Activated CD8-positive, alpha-beta memory T cell treated with anti-CD3 and anti-CD28 coated beads, Interleukin-2, amount 50 U/mL, for 48 hours (primary cell): ENCODE measurements at places on chromosomes 5 and 9.

DNA sequence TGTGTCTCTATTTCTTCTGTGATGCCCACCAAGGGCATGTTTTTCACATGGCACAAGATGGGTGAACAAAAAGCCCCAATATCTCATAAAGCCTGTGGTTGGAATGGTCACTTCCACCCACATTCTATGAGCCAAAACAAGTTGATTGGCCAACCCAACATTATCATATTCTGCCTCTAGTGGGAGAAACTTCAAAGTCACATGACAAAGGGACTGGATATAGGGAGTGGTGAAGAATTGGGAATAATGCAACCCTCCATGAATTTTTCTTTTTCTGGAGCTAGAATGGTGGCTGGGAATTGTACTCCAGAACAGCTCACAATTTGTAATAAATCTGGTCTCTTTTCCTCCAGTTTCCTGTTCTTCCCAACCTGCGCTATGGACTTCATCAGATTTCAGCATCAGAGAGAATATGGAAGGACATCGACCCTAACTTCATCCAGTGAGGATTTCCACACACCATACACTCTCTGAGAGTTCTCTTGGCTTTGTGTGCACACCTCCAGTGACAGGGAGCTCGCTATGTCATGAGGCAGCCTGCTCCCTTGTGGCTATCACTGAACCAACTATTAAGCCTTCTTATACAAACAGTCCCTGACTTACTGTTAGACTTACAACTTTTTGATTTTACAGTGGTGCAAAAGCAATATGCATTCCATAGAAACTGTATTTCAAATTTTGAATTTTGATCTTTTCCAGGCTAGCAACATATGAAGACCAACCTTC lies 12.0 kb upstream of the B4GALT1 start:
- no peak for DNase-seq

DNA sequence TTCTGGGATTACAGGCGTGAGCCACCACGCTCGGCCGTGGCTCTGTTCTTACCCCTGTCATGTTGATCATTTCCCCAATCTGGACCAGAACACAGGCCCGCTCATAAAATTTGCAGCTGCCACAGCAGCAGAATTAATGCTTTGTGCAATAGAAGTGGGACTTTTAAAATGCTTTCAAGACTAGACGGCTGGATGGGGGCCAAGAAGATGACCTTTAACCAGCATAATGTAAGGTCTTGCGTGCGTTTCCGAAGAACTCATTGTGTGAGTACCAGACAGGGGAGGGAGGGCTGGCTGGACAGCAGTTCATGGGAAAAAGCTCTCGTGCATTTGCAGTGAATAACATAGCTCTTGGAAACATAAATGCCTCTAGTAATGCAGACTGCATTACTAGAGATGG lies 3.5 kb upstream of the WDR38 start:
- DNase-seq = no peak

- no peak for DNase-seq
Observed at GRCh38 chr9:75087289-75087823, 599 bp downstream of the NMRK1 start.

DNA sequence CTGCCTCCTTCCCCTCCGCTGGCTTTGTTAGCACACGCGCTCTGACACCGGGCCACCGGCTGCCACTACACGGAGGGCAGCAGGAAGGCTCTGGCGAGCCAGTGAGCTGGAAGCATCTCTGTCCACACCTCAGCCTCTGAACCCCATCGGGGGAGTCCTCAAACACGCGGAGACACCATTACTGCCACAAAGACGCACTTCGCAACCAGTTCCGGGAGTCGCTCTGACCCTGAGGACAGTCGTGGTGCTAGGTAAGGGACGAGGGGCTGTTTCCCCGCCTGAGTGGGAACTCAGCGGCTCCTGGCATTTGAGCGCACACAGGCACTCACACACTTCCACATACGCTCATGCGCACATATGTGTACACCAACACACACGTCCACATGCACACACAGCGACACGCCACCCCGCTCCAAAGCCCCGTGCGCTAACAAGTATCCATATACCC lies 160.0 kb downstream of the C9orf152 start:
- DNase-seq = peak; percentile 73

- DNase-seq = no peak
Observed at GRCh38 chr9:83299571-83299970, 236.6 kb upstream of the RASEF start.

DNA sequence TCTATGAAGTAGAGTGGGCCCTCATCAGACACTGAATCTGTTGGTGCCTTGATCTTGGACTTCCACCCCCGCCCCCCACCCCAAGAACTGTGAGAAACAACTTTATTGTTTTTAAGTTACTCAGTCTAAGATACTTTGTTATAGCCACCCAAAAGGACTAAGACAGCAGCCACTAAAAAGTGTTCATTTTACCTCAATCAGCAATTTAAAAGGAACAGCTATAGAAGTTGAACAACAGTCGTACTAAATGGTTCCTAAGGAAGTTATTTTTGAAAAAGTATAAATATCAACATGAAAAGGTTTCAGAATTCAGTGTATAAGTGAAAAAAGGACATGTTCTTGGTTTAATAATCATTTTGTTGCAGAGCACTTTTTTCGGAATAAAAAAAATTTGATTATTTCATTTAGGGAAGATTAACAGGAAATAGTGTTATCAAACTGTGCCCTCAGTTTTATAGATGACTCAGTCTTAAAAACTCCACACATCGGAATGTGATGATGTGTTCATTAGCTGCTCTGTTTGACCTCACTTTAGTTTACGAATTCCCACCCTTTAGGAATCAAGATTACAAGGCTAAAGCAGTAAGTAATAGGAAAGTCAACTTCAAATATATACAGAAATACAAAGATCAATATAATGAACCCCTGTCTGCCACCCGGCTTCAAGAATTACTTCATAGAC lies 71.2 kb downstream of the MTAP start:
- no peak for DNase-seq

DNA sequence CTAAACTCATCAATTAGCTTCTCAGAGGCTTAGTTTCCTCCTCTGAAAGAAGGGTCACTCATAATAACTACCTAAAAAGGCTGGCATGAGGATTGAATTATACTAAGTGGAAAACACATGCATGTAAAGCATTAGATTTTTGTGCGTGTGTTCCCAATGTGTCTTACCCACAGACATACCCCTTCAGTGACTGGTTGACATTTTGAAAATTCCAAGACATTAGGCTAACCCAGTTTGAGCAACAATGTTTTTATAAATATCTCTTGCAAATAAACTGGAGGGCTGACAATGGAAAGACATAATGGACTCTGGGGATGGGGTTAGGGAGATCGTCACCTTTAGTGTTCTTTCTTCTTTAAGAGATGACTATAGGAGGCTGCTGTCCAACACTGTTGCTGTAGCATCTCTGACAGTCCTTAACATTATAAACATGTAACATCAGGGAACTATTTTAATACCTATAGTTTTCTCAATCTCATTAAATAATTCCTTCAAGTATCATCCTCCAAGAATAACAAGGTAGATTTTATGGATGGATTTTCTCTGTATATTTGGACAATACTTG lies 24.3 kb downstream of the HMHB1 start:
- no peak for DNase-seq

DNA sequence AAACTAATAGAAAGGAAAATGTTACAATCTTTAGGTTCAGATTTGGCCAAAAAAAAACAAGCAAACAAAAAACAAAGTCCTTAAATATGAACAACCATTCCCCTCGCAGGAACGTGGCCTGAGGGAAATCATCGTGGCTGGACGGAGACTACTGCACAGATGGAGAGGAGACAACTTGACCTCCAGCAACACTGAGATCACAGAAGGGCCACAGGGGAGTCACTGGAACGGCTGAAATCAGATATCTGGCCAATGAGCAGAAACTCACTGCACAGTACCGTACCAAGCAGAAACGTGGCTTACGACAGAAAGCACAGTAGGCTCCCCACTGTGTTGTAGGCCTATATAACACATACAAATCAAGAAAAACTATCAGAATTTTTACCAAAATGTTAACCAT lies 27.7 kb downstream of the CAMSAP1 start:
- DNase-seq = no peak

- DNase-seq = no peak
Observed at GRCh38 chr5:94802450-94802849, 184.0 kb downstream of the SLF1 start.

- no peak for DNase-seq
Observed at GRCh38 chr9:5575000-5575399, 53.9 kb upstream of the RIC1 start.

DNA sequence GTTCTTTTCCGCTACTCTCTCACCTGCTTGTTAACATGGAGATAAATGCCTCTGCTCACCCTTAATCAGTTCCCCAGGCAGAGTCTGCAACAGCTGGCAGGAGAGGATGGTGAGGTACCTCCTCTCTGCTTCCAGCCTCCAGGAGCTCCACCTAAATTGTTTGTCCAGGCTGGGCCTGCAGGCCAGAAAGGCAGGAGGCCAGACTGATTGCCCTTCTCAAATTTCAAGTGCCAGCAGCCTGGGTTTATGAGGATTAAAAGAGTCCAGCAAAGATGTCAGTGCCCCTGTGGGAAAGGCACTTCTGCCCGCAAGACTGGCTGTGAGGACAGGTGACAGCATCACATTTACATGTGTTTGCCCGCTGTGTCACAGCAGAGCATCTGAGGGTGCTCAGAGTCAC lies 19.8 kb downstream of the CORO2A start:
- no peak for DNase-seq

DNA sequence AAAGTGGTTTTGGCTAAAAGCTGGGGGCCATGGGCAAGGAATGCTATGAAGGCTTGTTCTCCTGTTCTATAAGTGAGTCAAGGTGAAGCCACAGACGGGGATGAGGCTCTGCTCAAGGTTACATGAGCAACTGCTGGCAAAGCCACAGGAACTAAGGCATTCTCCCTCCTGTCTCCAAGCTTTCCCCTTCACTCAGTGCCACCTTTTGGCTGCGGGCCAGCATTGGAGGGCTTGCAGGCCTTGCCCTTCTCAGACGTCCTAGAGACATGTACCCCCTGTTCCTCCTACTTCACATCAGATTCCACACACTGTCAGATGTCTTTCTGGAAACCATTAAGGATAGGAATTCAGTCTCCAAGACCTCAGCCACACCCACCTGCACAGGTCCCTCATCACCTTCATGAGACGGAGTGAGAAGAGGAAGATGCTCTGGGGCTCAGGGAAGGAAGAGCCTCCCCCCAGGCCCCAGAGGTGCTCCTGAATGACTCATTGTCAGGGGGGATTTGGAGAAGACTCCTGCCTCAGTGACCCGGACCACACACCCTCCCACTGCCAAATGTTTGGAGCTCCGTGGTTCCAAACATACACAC lies 20.5 kb upstream of the MEIKIN start:
- DNase-seq = no peak

DNA sequence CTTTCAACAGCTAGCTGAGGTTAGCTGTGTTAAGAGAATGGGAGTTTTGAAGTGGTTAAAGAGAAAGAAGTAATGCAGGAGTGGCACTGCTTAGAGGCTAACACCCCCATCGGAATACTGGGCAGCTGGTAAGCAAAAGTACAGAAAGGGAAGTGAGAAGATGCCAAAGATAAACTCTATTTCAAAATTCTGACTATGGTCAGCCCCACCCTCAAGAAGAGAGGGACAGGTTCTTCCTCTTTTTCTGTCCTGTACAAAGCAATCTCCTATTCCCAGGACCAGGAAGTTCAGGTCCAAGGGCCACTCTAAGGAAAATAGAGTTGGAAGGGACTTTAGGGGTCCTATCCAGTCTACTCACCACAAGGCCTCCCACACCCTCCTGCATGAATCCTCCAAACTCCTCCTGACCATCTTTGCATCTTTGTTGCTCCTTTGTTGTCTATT lies 45.9 kb upstream of the JAK2 start:
- no peak for DNase-seq

GRCh38 chr9:122314165-122314564 lies 49.5 kb downstream of the MRRF start:
- DNase-seq = no peak

- DNase-seq = peak; percentile 58
Observed at GRCh38 chr9:34684145-34684544, 6.9 kb downstream of the CCL19 start.

GRCh38 chr5:52947208-52947607 lies 41.9 kb upstream of the ITGA2 start:
- no peak for DNase-seq

DNA sequence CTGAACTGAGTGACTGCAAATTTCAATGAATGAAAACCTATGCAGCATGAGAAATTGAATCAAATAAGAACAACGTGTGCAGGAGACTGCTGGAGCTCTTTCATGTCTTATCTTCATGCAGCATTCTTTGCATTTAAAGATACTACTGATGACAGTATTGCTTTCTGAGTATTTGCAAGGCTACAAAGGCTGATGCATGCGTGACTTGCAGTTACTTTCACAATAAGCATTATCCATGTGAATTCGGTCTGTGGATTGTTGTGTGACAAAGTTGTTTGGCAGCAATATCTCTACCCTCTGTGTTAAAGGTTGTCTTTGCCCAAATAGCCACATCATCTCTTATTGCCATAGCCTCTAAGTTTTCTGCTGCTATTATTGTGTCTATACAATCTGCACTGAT lies 102.1 kb upstream of the FBXL17 start:
- no peak for DNase-seq

DNA sequence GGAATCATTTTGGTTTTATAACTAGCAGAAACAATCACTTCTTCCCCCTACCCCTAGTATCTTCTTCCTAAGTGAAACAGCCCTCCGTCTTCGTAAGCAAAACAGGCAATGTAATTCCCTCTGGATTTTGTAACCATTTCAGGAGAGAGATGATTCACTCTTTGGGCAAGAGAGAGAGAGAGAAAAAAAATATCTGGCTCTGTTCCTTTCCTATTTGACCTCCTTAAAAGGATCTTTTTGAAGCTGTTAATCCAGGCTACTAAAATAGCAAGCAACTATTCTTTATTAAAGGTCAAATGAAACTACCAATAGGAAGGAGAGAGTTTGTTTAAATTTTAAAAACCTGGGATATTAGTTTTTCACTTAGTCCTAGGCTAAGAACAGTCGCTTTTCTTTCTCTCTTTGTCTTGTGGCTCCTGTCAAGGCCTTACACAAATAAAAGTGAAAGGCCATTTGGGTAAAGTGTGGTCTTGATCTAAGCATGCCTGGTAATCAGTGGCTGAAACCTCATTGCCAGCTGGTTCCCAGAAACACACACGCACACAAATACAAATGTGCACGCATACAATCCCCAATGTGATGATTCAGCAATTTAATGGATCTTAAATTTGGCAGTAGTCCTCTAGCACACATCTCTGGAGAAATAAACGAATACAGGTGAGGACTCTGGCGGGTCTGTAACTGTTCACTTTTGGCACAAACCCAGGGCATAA lies 70.2 kb downstream of the PRUNE2 start:
- no peak for DNase-seq

DNA sequence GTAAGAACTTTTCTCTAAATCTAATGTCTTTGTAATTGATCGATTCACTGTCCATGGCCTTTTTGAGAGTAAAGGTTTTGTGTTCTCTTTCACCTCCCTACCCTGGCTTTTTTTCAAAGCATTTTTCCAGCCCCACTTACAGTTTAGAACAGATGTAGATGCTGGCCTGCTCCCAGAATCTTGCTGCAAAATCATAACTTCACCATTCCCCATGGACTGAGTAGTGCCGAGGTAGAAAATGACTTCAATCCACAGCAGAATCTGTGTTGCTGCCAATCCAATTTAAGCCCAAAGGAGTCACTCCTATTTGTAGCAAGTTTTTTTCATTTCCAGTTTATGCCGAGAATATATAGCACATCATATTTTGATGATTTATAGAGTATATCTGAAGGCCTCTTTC lies 46.5 kb upstream of the CEMIP2 start:
- no peak for DNase-seq

GRCh38 chr5:119365847-119366539 lies 10.2 kb downstream of the TNFAIP8 start:
- DNase-seq = no peak
